GM12878 (cell line): ENCODE measurements at places on chromosomes 3 and 15. TPM values are rescaled to one million over a fixed set of nuclear protein-coding genes. Genes with fewer than 3 reads are reported as not detected.

The GOLGA6L7 gene
- polyA plus RNA-seq = not detected in 2 replicates

The LIPH gene
- polyA plus RNA-seq = 5.1 TPM in 2 replicates

The ZBBX gene
- not detected in 2 replicates for polyA plus RNA-seq

The DUOXA2 gene
- not detected in 2 replicates for polyA plus RNA-seq

The MNS1 gene
- 2.4 and 2.6 TPM in 2 replicates for polyA plus RNA-seq

The CFAP161 gene
- polyA plus RNA-seq = not detected in 2 replicates

The HRH1 gene
- not detected in 2 replicates for polyA plus RNA-seq

The THSD4 gene
- not detected in 2 replicates for polyA plus RNA-seq

The TAGLN3 gene
- 0.12 TPM in 1 of 2 replicates, not detected in the other for polyA plus RNA-seq

The ISG20 gene
- 85.7 and 91.1 TPM in 2 replicates for polyA plus RNA-seq

The MUC20 gene
- not detected in 2 replicates for polyA plus RNA-seq

The NR2E3 gene
- polyA plus RNA-seq = 0.11 TPM in 1 of 2 replicates, not detected in the other

The ASB14 gene
- 0.15 and 0.23 TPM in 2 replicates for polyA plus RNA-seq

The SLC27A2 gene
- 0.98 and 1.7 TPM in 2 replicates for polyA plus RNA-seq

The FES gene
- 11.4 and 16.1 TPM in 2 replicates for polyA plus RNA-seq

The ALDH1L1 gene
- 0.40 and 0.51 TPM in 2 replicates for polyA plus RNA-seq

The LRTM1 gene
- not detected in 2 replicates for polyA plus RNA-seq

The PTH1R gene
- polyA plus RNA-seq = not detected in 2 replicates

The MKRN2OS gene
- 0.15 and 0.30 TPM in 2 replicates for polyA plus RNA-seq

The GRIP2 gene
- polyA plus RNA-seq = 0.02 TPM in 1 of 2 replicates, not detected in the other

The MAPKAPK3 gene
- polyA plus RNA-seq = 32.2 and 32.4 TPM in 2 replicates

The CA12 gene
- polyA plus RNA-seq = not detected in 2 replicates

The SEMA5B gene
- polyA plus RNA-seq = not detected in 2 replicates

The EFCAB12 gene
- polyA plus RNA-seq = 0.14 and 0.21 TPM in 2 replicates

The FBN1 gene
- polyA plus RNA-seq = 2.2 and 3.8 TPM in 2 replicates
